Fibroblast of gingiva (primary cell): ENCODE measurements at places on chromosomes 2 and 18.

- DNase-seq, result no peak
Observed at GRCh38 chr2:3981446-3981987, 278.1 kb downstream of the DCDC2C start.

GRCh38 chr18:54786206-54786605, 42.1 kb upstream of the RAB27B start:
- DNase-seq, result no peak

GRCh38 chr2:48715042-48715899, 40.3 kb downstream of the LHCGR start:
- peak; percentile 24 for DNase-seq

- DNase-seq, result no peak
Observed at GRCh38 chr18:5558851-5559250, 15.1 kb upstream of the EPB41L3 start.

DNA sequence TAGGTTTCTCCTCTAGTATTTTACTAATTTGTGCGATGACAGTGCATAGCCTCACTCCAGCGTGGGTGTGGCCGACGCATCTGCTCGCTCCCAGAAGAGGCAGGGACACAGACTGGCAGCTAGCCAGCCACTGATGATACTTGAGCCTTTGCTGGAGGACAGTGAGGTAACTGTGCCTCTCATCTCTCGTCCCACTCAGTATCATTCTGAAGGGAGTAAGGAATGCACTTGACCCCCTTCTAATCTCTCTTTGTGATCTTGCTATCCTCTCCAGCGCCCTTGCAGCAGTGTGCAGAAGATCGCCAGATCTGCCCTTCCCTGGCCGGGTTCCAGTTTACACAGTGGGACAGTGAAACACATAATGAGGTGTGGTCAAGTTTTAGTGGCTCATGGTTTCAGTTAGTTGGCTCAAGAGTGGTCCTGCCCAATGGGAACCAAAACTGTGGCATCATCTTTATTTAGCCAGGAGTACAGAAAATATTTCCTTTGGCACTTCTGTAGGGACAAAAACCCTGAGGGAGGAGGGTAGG, 17.5 kb downstream of the NCAPH start:
- DNase-seq, result peak; percentile 75

DNA sequence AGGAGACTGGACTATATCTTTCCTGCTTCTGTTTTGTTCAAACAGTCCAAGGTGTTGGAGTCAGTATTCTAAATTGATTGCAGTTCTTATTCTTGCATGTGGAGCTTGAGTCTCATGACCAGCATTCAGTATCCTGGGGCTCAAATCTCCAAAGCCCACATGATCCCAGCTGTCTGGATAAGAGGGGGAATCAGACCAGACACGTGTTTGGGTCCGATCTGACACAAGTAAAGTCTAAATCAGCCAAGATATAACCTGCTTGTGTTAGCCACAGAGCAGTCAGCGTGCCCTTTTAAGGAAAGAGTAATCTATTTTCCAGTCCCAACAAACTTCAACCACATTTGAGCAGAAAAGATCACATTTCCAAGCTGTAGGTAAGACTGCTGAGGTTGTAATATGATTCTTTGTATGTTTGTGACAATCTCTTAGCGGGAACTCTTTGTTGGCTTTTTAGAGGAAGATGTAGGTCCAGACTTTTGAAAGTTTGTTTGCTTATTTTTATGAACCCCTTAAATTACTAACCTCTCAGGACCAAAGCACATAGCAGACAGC, 334.6 kb downstream of the SLC4A3 start:
- no peak for DNase-seq

DNA sequence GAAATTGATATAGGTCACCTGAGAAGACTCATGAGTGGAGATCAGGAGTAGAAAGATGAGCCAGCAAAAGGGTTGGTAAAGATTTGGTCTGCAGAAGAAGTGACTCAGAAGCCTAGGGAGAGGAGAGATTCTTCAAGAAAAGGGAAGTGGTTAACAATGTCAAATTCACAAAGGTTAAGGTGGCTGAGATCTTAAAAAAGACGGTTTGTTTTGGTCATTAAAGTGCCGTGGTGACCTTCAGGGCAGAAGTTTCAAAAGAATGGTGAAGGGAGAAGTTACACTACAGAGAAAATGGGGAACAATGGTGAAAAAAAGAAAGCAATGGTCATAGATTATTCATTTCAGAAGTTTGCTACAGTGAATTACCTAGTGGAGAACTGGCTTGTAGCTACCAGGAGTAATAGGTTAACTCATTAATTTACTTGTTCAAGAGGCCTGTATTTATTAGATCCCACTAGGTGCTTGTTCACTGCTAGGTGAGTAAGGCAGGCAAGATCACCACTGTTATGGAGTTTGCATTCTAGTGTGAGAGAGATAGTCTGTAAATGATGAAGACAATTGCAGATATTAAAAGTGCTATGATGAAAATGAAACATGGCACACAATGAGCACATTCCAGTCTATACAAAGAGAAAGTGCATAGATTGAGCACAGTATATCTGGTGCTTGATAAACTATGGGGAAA, 43.0 kb downstream of the FBXO48 start:
- DNase-seq, result no peak

- no peak for DNase-seq
Observed at GRCh38 chr18:12313530-12314245, 5.6 kb downstream of the TUBB6 start.

- DNase-seq, result peak; percentile 40
Observed at GRCh38 chr2:9230881-9231280, 24.3 kb downstream of the ASAP2 start.

DNA sequence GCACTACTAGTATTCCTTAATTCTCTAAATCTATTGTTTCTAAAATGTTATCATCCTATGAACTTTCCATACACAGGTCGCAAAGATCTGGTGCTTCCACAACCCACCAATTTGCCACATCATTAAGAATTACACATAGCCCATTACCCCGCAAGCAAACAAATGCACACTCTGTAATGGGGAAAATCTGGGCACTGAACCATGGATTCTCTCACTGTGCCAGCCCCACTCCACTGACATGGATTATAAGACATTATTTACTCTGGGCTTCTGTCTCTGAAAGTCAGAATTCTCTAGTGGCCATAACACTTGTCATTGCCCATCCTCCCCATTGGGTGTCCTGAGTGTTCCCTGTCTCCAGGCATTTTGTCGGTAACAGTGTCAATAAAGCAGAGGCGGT, 537.1 kb downstream of the EPHA4 start:
- no peak for DNase-seq

- DNase-seq, result no peak
Observed at GRCh38 chr2:5925604-5926003, 233.4 kb downstream of the SOX11 start.

GRCh38 chr18:33205777-33206176, 234.7 kb downstream of the CCDC178 start:
- DNase-seq, result no peak

DNA sequence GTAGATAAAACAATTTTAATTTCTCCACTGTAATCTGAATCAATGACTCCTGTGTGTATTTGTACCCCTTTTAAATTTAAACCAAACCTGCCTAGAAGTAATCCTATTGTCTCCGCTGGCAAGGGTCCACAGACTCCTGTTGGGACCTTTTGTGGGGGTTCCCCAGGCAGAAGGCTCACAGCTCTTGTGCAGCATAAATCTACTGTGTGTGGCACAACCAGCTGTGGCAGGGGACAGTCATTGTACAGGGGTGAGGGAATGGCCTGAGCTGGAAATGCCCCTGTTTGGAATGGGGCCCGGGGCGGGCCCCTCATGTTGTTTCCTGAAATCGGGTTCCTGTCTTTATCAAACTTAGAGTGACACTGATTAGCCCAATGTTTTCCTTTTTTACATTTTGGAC, 318.2 kb upstream of the FAM98A start:
- DNase-seq, result no peak

- no peak for DNase-seq
Observed at GRCh38 chr2:733001-733400, 55.8 kb upstream of the TMEM18 start.

DNA sequence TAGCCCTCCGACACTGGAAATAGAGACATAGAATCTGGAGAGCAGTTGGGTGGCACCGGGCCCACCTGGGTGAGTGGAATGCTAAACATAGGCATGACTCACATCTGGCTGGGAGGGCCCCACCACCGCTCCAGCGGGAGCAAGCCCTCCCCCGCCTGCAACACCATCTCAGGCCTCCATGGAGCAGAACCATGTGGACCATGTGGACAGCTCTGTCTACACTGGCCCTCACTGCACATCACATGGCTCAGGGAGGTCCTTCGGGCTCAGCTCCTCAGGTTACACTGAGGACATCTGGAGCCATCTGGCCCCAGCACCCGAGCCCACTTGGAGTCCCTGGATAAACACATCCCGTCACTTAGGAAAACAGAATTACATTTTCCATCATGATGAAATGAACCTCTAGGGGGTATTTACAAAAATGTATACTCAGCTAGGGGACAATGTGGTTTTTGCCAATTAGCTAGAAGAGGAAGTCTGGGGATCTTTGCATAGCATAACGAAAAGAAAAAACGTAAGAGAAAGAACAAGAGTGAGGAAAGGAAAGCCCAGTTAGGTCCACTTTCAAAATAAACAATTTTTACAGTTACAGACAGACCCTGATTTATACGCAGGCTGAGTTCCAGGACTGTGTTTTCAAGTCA, 30.7 kb upstream of the MLPH start:
- peak; percentile 99 for DNase-seq

DNA sequence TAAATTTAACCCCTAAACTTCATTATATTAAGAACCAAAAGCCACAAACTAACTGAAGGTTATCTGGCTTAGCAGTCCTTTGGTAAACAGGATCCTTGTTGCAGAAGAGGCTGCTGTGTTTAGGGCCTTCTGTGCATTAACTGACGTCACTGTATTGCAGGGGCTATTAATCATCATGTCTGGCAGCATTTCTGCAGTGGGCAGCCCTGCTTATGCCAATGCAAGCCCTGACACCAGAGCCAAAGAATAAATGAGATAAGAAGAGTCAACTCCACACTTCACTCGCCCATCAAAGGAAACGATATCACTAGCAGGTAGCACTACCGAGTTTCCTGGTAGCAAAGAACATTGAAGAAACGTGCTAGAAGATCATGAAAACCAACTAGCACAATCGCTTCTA, 110.6 kb downstream of the PLEKHM3 start:
- DNase-seq, result no peak

DNA sequence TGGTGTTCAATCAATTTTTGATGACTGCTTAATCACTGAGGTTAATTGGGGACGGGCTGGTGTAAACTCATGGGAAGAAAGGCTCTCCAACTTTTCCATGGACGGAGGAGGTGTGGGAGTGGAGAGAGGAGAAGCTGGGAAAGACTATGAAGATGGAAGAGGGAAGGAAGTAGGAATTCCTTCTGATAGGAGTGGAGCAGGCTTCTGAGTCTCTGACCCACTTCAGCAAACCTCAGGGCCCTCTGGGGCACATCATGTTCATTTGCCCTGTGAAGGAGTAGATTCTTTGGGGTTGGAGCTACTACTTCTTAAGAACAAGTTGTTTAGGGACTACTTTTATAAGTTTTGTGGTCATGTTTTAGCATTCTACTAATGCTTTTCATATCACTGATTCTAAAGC, 87.0 kb upstream of the MAP4K3 start:
- DNase-seq, result peak; percentile 19

GRCh38 chr2:33033606-33034081, 86.9 kb downstream of the LTBP1 start:
- peak; percentile 68 for DNase-seq

DNA sequence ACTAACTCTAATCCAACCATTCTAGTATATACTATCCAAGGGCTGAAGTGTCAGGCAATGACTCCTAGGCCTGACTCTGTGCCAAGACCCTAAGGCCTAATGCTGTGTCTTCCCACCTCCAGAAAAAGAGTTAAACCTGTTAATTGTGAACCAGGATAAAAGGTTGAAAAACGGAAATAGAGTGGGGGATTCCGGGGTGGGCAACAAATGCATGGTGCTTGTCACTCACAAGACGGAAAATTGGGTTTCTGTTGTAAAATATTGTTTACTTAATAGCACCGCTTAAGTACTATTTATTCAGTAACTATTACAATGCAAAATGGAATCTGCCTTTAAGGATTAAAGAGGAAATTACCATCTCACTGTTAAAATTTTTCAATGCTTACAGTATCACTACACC, 3.2 kb downstream of the STK17B start:
- DNase-seq, result peak; percentile 37

GRCh38 chr18:3060667-3061580, 48.0 kb upstream of the LPIN2 start:
- DNase-seq, result no peak

GRCh38 chr2:176234156-176234555, 35.1 kb upstream of the MTX2 start:
- no peak for DNase-seq

- DNase-seq, result peak; percentile 57
Observed at GRCh38 chr2:26043862-26044696, 10.2 kb downstream of the RAB10 start.

DNA sequence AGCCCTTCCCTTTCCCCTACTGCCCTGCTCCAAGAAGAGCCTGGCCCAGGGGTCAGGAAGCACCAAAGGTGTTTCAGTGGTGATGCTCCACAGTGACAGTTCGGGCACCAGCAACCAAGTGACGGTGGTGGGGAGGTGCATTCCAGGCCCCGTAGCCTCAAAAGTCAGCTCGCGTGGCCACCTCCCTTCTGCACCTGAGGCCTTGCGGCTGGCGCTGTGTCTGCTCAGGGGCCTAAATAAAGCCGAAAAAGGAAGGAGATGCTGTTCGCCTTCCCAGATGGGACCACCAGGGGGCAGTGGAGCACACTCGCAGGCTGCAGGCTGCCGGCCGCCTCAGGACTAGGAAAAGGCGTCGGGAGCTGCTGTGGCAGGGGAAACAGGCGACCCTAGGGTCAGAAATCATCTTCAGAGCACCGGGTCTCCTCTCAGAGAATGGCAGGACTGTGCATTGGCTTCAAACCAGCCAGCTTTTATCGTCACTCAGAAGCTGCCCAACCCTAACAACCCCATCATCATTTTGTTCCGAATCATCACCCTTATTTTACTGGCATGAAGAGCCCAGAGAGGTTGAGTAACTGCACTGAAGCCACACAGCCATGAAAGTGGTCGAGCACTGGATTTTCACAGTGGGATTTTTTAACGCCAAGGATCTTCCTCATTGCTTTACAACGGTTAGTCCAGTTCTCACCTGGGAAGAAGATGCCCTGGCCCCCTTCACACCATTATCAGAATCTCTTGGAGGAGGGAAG, 213.0 kb upstream of the CELF4 start:
- DNase-seq, result no peak

DNA sequence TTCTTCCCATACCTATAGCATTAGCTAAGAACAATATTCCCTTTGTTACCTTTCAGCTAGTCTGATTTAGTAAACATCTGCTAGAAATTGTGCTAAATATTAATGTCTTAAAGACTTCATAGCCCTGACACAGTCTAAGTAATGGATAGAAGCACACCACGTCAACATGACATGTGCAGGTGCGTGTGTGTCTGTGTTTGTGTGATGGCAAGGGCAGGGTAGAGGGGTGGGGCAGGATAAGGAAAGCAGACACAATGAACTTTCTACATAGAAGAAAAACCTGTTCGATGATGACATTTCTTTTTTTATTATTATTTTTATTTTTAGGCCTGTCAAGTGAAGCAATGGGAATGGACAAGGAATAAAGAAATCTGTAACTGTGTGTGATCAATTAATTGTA, 223.3 kb downstream of the NOL4 start:
- DNase-seq, result no peak

GRCh38 chr2:121579309-121579708, 48.6 kb downstream of the RNU4ATAC start:
- DNase-seq, result no peak
